Caco-2 (cell line): ENCODE measurements at places on chromosomes 4 and X. TPM values are rescaled to one million over a fixed set of nuclear protein-coding genes. Genes with fewer than 3 reads are reported as not detected.

The ELK1 gene
- 28.9 and 29.3 TPM in 2 replicates for total RNA-seq

The RBMXL3 gene
- not detected in 2 replicates for total RNA-seq

The DOK7 gene
- total RNA-seq, result 0.29 TPM in 1 of 2 replicates, not detected in the other

The CENPVL3 gene
- total RNA-seq, result not detected in 2 replicates

The BMX gene
- not detected in 2 replicates for total RNA-seq

The MTMR8 gene
- 2.6 and 2.8 TPM in 2 replicates for total RNA-seq

The SPANXN4 gene
- total RNA-seq, result not detected in 2 replicates

The CENPE gene
- 30.3 and 36.9 TPM in 2 replicates for total RNA-seq

- DNase-seq, result peak; percentile 71
- no peak overlapping the region for H3K27ac ChIP-seq
- no peaks in the 10 kb centered on the region for H3K36me3 ChIP-seq
- no peak overlapping the region for H3K4me3 ChIP-seq
These were observed 115.0 kb downstream of the SMIM20 start for GRCh38 chr4:26028793-26029567.

DNA sequence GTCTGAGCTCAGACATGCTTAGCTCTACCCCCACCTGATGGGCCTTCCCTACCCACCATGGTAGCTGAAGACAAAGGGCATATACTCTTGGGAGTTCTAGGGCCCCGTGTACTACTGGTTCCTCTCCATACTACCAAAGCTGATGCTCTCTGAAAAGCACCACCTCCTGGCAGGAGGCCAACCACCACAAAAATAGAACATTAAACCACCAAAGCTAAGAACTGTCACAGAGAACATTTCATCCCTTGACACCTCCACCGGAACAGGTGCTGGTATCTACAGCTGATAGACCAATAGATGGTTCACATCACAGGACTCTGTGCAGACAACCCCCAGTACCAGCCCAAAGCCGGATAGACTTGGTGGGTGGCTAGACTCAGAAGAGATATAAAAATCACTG is 13.4 kb downstream of the EDA2R start:
- no peaks in the 10 kb centered on the region for H3K27me3 ChIP-seq
- H3K36me3 ChIP-seq, result no peaks in the 10 kb centered on the region
- no peaks in the 10 kb centered on the region for H3K4me1 ChIP-seq
- no peak overlapping the region for H3K4me3 ChIP-seq
- DNase-seq, result no peak

GRCh38 chrX:468979-469378 is 82.3 kb upstream of the PPP2R3B start:
- no peak for DNase-seq
- H3K4me3 ChIP-seq, result no peak overlapping the region
- H3K27ac ChIP-seq, result no peak overlapping the region
- no peaks in the 10 kb centered on the region for H3K36me3 ChIP-seq
- no peaks in the 10 kb centered on the region for H3K4me1 ChIP-seq
- H3K27me3 ChIP-seq, result no peaks in the 10 kb centered on the region

- DNase-seq, result no peak
- no peaks in the 10 kb centered on the region for H3K36me3 ChIP-seq
- no peak overlapping the region for H3K4me3 ChIP-seq
- H3K27ac ChIP-seq, result no peak overlapping the region
- no peaks in the 10 kb centered on the region for H3K27me3 ChIP-seq
These were observed 95.5 kb downstream of the IRS4 start for GRCh38 chrX:108640817-108641216.

GRCh38 chr4:156217236-156217635 is 263.6 kb upstream of the CTSO start:
- H3K27ac ChIP-seq, result no peak overlapping the region
- H3K27me3 ChIP-seq, result no peaks in the 10 kb centered on the region
- H3K4me1 ChIP-seq, result no peaks in the 10 kb centered on the region
- no peak overlapping the region for H3K4me3 ChIP-seq

DNA sequence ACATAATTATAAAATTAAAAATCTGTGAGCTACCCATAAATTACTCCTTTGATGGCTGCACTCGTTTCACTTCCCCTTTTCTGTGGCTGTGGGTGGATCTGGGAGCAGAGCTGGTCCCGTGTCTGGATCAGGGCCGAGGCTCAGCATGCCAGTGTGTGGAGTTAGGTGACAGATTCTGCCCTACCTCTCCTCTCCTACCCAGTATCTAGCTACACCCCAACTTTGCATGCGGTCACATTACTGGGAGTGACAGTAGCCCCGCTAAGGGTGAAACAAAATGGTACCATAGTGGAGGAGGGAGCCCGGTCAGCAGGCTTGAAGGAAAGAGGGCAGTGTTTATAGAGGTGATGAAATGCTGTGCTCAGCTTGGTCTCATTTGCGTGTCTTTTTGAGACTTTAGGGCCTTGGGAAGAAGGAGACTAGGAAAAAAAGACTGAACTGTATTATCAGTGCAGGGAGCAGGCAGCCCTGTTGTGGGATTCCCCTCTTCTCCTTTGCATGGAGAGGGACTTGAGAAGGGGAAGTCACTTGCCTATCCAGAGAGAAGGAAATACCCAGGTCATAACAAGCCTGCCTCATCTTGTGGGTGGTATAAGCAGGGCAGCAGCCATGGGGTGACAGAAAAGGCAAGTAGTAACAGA is 48.4 kb downstream of the ARHGAP10 start:
- H3K27me3 ChIP-seq, result no peaks in the 10 kb centered on the region
- H3K4me3 ChIP-seq, result no peak overlapping the region
- H3K36me3 ChIP-seq, result no peaks in the 10 kb centered on the region
- peaks cover 32% of the 10 kb centered on the region for H3K4me1 ChIP-seq

GRCh38 chr4:56307423-56307822 is 79.9 kb downstream of the AASDH start:
- H3K36me3 ChIP-seq, result no peaks in the 10 kb centered on the region
- no peak overlapping the region for H3K27ac ChIP-seq
- H3K27me3 ChIP-seq, result no peaks in the 10 kb centered on the region
- no peak for DNase-seq
- H3K4me1 ChIP-seq, result peaks cover 29% of the 10 kb centered on the region
- no peak overlapping the region for H3K4me3 ChIP-seq

DNA sequence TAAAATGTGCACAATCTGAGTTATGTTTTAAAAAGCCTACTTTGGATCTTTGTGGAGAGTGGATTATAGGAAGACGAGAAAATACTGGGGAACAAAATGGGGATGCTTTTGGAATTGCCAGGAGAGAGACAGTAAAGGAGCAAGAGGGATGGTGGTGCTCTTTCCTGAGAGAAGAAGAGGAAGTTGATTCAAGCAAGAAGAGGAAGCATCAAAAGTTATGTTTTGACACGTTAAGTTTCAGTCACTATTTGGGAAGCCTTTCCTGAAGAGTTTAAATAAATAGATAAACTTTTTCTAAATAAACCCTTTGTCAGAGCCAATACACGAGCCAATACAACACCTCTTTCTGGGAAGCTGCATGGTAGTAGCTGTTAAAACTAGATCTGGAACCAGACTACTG is 394.1 kb downstream of the GALNTL6 start:
- DNase-seq, result no peak
- H3K27me3 ChIP-seq, result no peaks in the 10 kb centered on the region
- no peak overlapping the region for H3K27ac ChIP-seq
- H3K4me3 ChIP-seq, result no peak overlapping the region
- H3K4me1 ChIP-seq, result no peaks in the 10 kb centered on the region

DNA sequence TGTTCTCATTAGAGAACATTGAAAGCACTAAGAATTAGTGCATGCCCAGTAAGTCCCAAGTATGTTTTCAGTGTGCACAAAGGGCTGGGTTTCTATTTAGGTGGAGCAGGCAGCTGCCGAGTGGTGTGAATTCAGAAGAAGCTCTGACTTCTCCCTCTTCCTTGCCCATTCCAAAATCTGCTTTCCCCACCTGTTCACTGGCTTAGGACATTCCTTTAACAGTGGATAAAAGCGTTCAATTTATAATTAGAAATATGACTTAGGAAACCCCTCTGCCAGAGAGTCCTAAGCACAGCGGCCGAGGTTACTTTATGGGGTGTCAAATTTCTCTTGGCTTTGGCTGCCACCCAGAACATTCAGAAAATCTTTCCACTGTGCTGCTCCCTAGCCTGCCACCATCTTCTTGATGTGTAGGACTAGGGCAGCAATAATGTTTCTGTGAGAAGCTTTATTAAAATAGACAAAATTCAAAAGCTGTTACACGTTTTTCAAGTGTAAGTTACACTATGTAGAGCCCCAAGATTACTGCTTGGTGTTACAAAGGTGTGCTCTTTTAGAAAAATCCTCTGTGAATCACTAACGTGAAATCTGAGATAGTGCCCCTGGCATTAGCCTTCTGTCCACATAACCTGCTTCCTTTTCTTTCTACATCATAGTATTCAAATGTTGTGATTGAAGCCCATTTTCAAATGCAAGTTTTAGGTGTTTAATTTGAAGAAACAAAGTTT is 191.6 kb upstream of the ANKRD50 start:
- H3K27me3 ChIP-seq, result no peaks in the 10 kb centered on the region
- DNase-seq, result no peak
- H3K27ac ChIP-seq, result no peak overlapping the region
- H3K4me1 ChIP-seq, result no peaks in the 10 kb centered on the region
- H3K4me3 ChIP-seq, result no peak overlapping the region

- H3K27me3 ChIP-seq, result no peaks in the 10 kb centered on the region
- H3K36me3 ChIP-seq, result no peaks in the 10 kb centered on the region
- no peak overlapping the region for H3K27ac ChIP-seq
- no peaks in the 10 kb centered on the region for H3K4me1 ChIP-seq
- DNase-seq, result no peak
These were observed 43.4 kb upstream of the SEC24B start for GRCh38 chr4:109390115-109390768.

GRCh38 chr4:148998719-148999118 is 556.5 kb upstream of the NR3C2 start:
- DNase-seq, result no peak
- H3K36me3 ChIP-seq, result no peaks in the 10 kb centered on the region
- no peaks in the 10 kb centered on the region for H3K4me1 ChIP-seq
- H3K27ac ChIP-seq, result no peak overlapping the region
- no peaks in the 10 kb centered on the region for H3K27me3 ChIP-seq
- no peak overlapping the region for H3K4me3 ChIP-seq

- no peaks in the 10 kb centered on the region for H3K36me3 ChIP-seq
- DNase-seq, result no peak
- H3K27ac ChIP-seq, result peak overlapping the region; percentile 90
- no peaks in the 10 kb centered on the region for H3K4me1 ChIP-seq
- peak overlapping the region; percentile 48 for H3K4me3 ChIP-seq
These were observed 642 bp downstream of the HMGN5 start for GRCh38 chrX:81201071-81201470.

GRCh38 chr4:74670583-74670982 is 123.7 kb downstream of the BTC start:
- no peak for DNase-seq
- H3K36me3 ChIP-seq, result no peaks in the 10 kb centered on the region
- no peak overlapping the region for H3K4me3 ChIP-seq

GRCh38 chrX:125203365-125203736 is 116.3 kb upstream of the TEX13C start:
- H3K4me1 ChIP-seq, result no peaks in the 10 kb centered on the region
- no peaks in the 10 kb centered on the region for H3K36me3 ChIP-seq
- H3K27ac ChIP-seq, result no peak overlapping the region

- H3K36me3 ChIP-seq, result no peaks in the 10 kb centered on the region
- H3K4me1 ChIP-seq, result no peaks in the 10 kb centered on the region
- no peak overlapping the region for H3K4me3 ChIP-seq
- no peak for DNase-seq
These were observed 67.5 kb upstream of the CXCL13 start for GRCh38 chr4:77538144-77538543.

GRCh38 chr4:53376900-53377299 is 541 bp upstream of the FIP1L1 start:
- no peaks in the 10 kb centered on the region for H3K36me3 ChIP-seq
- peak overlapping the region; percentile 78 for H3K4me3 ChIP-seq
- no peak for DNase-seq
- H3K27me3 ChIP-seq, result no peaks in the 10 kb centered on the region

DNA sequence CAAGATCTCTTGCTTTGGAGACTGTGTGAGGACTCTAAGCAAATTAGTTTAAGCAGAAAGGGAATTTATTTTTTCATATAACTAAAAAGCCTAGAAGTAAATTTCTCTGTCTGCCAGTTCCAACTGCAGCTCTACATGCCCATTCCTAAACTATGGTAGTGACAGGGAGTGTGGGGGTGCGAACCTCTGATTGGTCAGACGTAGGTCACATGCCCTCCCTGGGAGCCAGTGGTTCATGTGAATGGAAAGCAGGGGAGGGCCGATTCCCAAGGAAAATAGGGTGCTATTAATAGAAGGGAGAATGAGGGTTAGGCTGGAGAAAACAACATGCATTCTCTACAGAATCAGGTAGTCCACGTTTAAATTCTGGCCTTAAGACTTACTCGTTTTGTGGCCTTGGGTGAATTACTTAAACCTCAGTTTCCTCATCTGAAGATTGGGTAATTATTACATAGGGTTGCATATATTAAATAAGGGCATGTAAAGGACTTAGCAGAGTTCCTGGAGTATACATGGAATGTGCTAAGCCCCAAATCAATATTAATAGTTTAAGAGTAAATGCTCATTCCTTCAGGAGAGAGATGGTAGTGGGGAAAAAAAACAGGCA is 7.2 kb downstream of the RAB33B start:
- H3K4me3 ChIP-seq, result no peak overlapping the region
- no peak for DNase-seq
- peaks cover 45% of the 10 kb centered on the region for H3K4me1 ChIP-seq
- no peaks in the 10 kb centered on the region for H3K36me3 ChIP-seq
- H3K27ac ChIP-seq, result no peak overlapping the region

- no peaks in the 10 kb centered on the region for H3K4me1 ChIP-seq
- H3K36me3 ChIP-seq, result no peaks in the 10 kb centered on the region
- H3K27me3 ChIP-seq, result no peaks in the 10 kb centered on the region; the same call in 1 of the 2 replicates
- H3K4me3 ChIP-seq, result no peak overlapping the region
- H3K27ac ChIP-seq, result no peak overlapping the region
- DNase-seq, result no peak
These were observed 142.4 kb downstream of the ANXA5 start for GRCh38 chr4:121554382-121554781.

- H3K27ac ChIP-seq, result peak overlapping the region; percentile 5
- H3K36me3 ChIP-seq, result no peaks in the 10 kb centered on the region
- DNase-seq, result no peak
These were observed 174.4 kb downstream of the TSPAN5 start for GRCh38 chr4:98484031-98484430.

- H3K4me1 ChIP-seq, result no peaks in the 10 kb centered on the region
- no peak overlapping the region for H3K27ac ChIP-seq
- no peaks in the 10 kb centered on the region for H3K27me3 ChIP-seq
- no peak for DNase-seq
These were observed 225.0 kb upstream of the PUDP start for GRCh38 chrX:7372825-7373525.

DNA sequence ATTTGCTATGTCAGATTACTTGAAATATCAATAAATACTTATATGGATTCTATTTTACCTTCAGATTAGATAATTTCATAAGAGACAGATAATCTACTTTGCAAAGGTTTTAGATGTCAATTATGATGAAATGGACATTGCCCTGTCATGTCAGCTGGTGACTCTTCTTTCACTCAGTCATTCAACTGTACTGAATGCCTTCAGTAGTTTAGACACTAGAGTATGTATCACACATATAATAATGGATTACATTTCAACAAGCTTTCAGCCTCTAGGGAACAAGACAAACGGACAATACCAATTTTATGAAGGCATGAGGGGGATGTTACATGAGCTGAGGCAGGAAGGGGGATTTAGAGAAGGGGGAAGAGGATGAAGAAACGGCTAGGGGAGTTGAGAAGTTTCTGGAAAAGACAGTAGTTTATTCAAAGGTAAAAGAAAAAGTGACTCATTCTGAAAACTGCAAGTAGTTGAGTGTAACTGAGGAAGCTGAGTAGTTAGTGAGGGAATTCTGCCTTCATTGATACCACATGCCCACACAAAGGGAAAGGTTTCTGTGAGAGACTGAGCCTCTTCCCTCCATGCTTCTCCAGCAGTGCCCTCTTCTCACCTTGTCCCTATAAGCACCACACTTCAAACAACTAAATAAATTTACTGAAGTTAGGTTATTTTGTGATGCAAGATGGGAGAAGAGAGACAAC is 25.7 kb downstream of the SLC9B2 start:
- H3K36me3 ChIP-seq, result no peaks in the 10 kb centered on the region
- H3K4me3 ChIP-seq, result no peak overlapping the region
- no peaks in the 10 kb centered on the region for H3K4me1 ChIP-seq
- no peak for DNase-seq
